RWPE2 (cell line): ENCODE measurements at places on chromosomes 3 and 15.
A peak's percentile ranks its signal among the peaks of the same experiment; 100 is the strongest.

DNA sequence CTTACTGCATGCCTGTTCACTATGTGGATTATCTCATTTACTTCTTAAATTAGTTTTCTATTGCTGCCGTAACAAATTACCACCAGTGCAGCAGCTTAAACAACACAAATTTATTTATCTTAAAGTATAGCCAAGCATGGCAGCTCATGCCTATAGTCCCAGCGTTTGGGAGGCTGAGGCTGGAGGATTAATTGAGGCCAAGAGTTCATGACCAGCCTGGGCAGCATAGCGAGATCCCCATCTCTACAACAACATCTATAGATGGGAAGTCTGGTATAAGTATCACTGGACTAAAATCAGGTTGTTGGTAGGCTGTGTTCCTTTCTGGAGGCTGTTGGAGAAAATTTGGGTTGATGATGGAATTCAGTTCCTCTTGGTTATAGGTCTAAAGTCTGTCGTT, 5.1 kb downstream of the SLC2A2 start:
- DNase-seq = no peak

- DNase-seq = peak; percentile 77
These were observed 112.8 kb upstream of the ICE2 start for GRCh38 chr15:60591496-60592370.

- no peak for DNase-seq
These were observed 472.9 kb downstream of the DIPK2A start for GRCh38 chr3:144444546-144444945.

- DNase-seq = no peak
These were observed 40.1 kb downstream of the FNDC3B start for GRCh38 chr3:172079326-172079976.

GRCh38 chr3:120460862-120461261, 10.1 kb upstream of the FSTL1 start:
- DNase-seq = no peak

GRCh38 chr3:134471521-134472193, 14.1 kb downstream of the ANAPC13 start:
- DNase-seq = no peak

DNA sequence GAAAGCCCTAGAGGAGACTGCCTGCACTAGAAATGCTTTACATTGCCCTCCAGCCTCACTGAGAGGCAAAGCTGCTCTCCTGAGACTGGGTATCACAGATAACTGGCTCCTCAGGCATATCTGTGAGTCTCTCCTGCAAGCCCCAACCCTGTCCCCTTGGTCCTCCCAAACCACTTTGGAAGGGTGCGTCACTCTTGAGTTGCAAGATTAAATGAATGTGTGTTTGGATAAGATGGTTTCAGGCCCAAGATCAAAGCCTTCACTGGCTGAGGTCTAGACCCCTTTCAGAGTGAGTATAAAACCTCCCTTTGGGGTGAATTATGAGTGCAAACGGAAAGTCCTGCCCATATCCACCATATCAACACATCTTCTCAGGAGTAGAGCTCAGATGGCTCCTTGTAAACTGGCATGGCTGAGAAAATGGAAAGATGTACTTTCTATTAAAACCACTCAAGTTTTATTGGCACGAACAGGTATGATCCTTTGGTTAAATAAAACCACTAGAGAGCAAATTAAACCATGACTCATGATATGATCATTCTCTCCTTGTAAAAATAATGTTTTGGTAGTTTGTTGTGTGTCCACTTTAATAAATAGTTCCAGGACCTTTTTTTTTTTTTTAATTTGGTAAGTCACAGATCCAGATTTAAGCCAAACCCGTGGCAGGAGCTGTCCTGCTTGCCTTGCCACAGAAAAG, 164.0 kb downstream of the CHST2 start:
- no peak for DNase-seq

DNA sequence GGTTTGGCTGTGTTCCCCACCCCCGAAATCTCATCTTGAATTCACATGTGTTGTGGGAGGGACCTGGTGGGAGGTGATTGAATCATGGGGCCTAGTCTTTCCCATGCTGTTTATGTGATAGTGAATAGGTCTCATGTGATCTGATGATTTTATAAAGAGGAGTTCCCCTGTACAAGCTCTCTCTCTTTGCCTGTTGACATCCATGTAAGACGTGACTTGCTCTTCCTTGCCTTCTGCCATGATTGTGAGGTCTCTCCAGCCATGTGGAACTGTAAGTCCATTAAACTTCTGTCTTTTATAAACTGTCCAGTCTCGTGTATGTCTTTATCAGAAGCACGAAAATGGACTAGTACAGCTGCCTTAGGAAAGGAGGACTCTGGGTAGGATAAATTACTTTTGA, 976.7 kb downstream of the MCTP2 start:
- no peak for DNase-seq

DNA sequence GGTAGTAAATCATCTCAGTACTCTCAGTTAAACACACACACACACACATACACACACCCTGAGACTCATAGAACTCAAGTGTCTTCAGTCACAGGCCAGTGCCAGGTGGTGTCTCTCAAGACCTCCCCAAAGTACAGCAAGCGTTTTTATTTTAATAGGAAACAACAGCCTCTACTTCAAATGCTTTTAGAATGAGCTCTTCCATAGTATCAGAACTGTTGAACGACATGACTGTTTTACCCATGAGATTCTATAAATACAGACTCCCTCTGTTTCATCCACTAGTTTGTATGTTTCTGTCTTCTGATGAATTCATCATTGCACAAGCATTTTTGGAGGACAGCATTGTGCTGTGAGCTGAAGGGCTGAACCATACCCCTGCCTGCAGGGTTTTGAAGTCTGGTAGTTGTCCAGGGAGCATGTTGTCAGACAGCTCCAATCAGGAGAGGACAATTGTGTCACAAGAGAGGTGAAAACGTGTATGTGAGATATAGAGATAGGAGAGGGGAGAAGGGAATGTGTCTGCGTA, 201.0 kb upstream of the BCL6 start:
- no peak for DNase-seq

DNA sequence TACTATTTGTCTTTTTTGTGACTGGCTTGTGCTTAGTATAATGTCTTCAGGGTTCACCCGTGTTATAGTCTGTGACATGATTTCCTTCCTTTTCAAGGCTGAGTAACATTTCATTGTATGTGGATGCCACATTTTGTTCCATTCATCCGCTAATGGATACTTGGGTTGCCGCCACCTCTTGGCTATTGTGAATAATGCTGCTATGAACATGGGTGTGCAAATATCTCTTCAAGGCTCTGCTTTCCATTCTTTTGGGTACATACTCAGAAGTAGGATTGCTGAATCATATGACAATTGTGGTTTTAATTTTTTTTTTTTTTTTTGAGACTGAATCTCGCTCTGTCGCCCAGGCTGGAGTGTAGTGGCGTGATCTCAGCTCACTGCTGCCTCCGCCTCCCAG, 15.4 kb downstream of the CRTC3 start:
- DNase-seq = no peak

- DNase-seq = no peak
These were observed 486.8 kb downstream of the MAGI1 start for GRCh38 chr3:65551945-65552344.

- no peak for DNase-seq
These were observed 26.5 kb upstream of the FBXL2 start for GRCh38 chr3:33250712-33251111.

DNA sequence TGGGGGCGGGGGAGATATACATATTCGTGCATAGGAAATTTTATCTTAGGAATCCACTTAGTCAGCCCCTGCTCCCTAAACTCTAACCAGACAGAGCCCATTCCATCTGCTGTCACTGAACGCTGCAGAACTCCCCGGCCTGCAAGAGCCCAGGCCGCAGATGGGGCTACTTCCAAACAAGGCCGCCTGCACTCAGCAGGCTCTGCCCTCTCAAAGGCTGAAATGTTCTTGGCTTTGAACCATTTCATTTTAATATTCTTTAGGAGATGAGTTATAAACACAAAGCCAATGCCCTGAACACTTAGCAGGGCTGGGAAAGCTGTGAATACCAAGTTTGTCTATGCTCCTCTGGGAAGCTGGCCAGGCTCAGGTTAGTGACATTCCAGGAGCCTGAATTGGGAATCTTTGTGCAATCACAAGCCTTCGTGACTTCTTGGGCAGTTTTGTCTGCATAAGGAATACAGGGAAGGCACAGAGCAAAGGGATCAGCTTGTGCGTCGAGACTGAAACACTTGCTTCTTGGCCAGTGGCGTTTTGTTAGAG, 65.0 kb downstream of the SYNM start:
- no peak for DNase-seq

GRCh38 chr3:163508206-163508605, 1570.1 kb downstream of the SI start:
- no peak for DNase-seq

GRCh38 chr3:123636431-123636841, 51.6 kb upstream of the HACD2 start:
- no peak for DNase-seq

- DNase-seq = no peak
These were observed 96.1 kb downstream of the FMN1 start for GRCh38 chr15:33098094-33099058.

GRCh38 chr15:31438601-31439265, 112.1 kb downstream of the KLF13 start:
- no peak for DNase-seq
